ENCODE measurements at places on chromosomes 6 and 20.

DNA sequence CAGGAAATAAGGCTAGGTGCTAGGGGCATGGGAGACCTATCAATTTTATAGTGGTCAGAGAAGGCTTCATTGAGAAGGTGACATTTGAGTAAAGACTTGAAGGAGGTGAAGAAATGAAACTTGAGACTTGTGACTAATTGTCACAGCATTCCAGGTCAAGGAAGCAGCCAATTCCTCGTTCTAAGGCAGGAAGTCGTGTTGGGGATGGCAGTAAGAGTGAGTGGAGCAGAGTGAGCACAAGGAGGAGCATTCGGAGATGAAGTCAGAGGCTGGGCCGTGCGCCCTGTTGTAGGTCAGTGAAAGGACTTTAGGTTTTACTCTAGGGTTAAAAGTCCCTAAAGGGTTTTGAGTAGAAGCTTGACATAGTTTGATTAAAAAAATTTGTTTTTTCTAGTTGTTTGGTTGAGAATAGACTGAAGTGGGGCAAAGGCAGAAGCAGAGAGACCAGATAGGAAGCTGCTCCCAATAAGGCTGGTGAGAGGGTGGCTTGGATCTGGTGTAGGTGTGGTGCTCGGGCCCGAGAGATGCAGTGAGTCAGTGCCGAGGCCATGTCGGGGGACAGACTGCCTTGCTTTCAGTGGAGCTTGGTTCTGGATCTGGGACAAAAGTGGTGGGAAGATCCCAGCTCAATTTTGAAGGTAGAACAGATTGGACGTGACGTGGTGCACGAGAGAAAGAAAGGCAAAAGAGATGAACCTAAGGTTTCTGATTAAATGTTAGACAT lies 2.6 kb upstream of the RSPH3 start:
- no peak for DNase-seq

DNA sequence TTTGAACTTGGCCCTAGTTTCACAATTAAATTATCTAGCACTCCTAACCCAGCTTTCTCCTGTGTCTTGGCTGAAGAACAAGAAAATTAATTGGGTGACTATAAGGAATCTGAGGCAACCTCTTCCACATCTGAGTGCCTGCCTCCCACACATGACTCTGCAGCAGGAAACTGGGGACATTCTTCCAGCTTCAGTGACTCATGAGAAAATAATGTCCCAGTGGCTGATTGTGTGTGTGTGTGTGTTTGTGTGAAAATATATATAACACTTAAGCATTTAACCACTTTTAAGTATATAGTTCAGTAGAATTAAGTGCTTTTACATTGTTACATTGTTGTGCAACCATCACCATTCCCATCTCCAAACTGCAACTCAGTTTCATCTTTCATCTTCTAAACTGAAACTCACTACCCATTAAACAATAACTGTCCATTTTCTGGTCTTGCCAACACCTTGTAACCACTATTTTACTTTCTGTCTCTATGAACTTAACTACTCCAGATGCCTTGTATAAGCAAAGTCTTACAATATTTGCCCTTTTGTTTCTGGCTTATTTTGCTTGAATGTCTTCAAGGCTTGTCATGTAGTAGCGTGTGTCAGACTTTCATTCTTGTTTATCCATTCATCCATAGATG lies 8.7 kb downstream of the TRIM38 start:
- DNase-seq = peak; percentile 38

- no peak for DNase-seq
These were observed 37.7 kb upstream of the SYNJ2 start for GRCh38 chr6:157943964-157944283.

GRCh38 chr6:60687085-60687484 lies 1598.9 kb downstream of the KHDRBS2 start:
- DNase-seq = no peak

GRCh38 chr20:62321521-62321948 lies 18.7 kb downstream of the ADRM1 start:
- no peak for DNase-seq

- peak; percentile 3 for DNase-seq
These were observed at the start of gene GPR6 for GRCh38 chr6:109978174-109979032. TSS of gene GPR6 (plus strand) at chr6:109978311. CDS start at chr6:109979113, 802 bp downstream.

- DNase-seq = no peak
These were observed 48.2 kb upstream of the LRRC1 start for GRCh38 chr6:53746442-53747103.

GRCh38 chr6:116631379-116631990 lies 15.2 kb downstream of the RSPH4A start:
- DNase-seq = no peak

GRCh38 chr20:14259689-14260088 lies 77.7 kb downstream of the FLRT3 start:
- DNase-seq = no peak

- no peak for DNase-seq
These were observed 653.8 kb downstream of the MMUT start for GRCh38 chr6:48809245-48809644.

GRCh38 chr20:33262658-33263065 lies 20.4 kb upstream of the BPIFB1 start:
- DNase-seq = peak; percentile 85

DNA sequence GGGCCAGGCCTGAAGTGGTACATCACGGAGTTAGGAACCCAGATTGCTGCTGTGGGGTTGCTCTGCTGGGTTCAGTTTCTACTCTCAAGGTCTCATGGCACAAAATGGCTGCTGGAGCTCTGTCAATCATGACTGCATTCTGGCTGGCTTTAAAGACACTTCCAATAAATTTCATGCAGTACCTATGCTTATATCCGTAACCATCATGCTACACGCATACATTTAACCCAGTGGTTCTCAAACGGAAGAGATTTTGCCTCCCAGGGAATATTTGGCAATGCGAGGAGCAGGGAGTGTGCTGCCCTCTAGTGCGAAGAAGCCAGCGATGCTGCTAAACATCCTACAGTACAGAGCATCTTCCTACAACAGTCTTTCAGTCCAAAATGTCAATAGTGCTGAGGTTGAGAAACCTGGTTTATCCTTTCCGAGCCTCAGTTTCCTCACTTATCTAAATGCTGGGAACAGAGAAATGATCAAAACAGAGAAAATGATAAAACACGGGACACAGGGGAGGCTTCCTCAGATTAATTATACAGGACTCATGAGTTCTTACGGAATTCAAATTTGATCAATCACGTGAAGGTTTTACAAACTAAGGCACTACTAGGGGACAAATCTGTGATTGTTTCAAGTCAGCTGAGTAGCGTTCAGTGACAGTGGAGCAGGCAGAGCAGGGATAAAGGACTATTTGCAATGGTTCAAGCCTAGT lies 9.6 kb upstream of the SLC2A10 start:
- DNase-seq = peak; percentile 33

- no peak for DNase-seq
These were observed 12.0 kb downstream of the TPX2 start for GRCh38 chr20:31751126-31751525.

GRCh38 chr6:113562248-113562647 lies 294.9 kb upstream of the MARCKS start:
- no peak for DNase-seq

- peak; percentile 64 for DNase-seq
These were observed 5.3 kb upstream of the HSPA1B start for GRCh38 chr6:31822036-31822821.

DNA sequence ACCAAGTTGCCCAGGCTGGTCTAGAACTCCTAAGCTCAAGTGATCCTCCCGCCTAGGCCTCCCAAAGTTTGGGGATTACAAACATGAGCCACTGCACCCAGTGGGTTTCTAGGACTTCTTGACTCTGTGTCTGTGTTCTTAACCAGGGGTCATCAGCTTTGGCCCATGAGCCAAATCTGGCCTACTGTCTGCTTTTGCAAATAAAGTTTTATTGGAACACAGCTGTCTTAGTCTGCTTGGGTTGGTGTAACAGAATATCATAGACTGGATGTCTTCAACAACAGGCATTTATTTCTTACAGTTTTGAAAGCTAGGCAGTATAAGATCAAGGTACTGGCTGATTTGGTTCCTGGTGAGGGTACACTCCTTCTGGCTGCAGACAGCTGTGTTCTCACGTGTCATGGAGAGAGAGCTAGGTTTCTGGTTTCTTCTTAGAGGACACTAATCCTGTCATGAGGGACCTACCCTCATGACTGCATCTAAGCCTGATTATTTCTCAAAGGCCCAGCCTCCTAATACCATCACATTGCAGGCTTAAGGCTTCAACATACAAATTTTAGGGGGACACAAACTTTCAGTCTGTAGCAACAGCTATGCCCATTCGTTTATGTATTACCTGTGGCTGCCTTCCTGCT lies 23.3 kb downstream of the ARFGEF2 start:
- no peak for DNase-seq

- no peak for DNase-seq
These were observed 359.4 kb downstream of the CD83 start for GRCh38 chr6:14476793-14477531.

GRCh38 chr6:125149256-125150144 lies 4.1 kb upstream of the TPD52L1 start:
- DNase-seq = no peak

GRCh38 chr20:6530779-6531315 lies 236.6 kb upstream of the BMP2 start:
- DNase-seq = no peak

DNA sequence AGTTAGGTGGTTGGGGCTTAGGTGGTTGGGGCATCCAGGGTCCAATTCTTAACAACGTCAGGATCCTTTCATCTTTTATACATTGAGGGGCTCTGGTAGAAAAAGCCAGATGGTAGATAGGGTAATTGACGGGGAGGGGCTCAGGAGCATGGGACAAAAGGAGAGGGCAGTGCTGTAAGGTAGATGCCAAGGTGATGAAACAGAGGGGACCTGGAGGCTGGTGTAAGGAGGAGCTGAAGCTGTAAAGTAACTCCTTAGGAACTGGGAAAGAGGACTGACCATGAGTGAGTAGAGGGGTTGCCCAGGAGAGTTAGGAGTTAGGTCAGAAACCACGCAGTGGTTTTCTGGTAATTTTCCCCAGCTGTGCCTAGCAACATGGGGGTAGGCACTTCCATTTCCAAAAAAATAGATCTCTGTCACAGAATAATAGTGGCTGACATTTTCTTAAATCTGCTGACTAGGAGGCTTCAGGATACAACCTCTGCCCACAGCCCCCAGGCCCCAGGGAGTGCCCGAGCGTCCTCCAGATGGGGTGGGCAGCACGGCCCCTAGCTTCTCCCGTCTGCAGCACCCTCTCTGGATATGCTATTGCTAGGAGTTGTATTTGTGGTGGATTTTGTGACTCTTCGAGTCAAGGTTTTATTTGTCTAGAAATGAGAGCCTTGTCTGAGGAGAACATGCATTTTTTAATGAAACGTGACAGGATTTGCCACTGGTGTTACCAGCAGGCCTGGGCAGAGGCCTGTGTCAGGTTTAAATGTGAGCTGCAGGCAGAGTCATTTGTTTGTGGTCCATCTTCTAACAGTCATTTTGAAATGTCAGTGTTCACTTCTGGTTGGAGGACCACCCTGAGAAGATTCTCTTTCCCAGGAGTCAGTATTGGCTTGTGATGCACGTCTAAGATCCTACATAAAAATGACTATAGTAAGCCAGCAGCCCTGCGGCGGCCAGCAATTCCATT lies 44.6 kb downstream of the TULP4 start:
- no peak for DNase-seq

DNA sequence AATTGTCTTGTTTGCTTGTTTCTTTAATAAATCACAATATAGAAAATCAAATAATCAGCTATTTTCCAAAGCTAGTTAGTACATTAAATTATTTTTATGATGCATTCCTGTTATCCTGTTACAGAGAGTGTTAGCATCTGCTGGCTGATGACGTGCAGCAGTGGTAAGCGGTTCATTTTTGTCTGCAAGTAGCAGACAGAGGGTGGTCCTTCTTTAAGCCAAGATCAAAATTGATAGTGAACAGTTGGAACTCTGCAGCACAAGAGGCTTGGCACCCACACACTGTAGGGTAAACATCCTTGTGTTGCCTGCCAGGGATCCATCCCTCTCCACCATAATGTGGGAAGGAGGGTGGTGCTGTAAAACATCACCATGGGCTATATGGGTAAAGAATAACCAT lies 158.3 kb downstream of the FRK start:
- no peak for DNase-seq

GRCh38 chr6:141364232-141364631 lies 768.5 kb upstream of the GJE1 start:
- DNase-seq = no peak

DNA sequence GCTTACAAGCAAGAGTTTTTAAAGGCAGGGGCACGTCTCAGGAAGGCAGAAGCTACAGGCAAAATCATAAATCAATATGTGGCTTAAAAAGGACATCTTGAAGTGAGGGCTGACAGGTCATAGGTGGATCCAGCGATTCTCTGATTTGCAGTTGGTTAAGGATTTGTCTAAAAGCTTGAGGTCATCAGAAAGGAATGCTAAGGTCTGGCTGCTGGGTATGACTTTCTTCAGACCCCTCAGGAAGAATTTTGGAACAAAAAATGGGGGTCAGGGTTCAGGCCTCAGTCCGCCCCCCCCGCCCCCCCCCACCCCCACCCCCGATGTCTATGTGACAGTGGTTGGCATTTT lies 261.9 kb downstream of the CDH4 start:
- DNase-seq = no peak
